CD14-positive monocyte (primary cell): ENCODE measurements at places on chromosomes 1 and 21.

DNA sequence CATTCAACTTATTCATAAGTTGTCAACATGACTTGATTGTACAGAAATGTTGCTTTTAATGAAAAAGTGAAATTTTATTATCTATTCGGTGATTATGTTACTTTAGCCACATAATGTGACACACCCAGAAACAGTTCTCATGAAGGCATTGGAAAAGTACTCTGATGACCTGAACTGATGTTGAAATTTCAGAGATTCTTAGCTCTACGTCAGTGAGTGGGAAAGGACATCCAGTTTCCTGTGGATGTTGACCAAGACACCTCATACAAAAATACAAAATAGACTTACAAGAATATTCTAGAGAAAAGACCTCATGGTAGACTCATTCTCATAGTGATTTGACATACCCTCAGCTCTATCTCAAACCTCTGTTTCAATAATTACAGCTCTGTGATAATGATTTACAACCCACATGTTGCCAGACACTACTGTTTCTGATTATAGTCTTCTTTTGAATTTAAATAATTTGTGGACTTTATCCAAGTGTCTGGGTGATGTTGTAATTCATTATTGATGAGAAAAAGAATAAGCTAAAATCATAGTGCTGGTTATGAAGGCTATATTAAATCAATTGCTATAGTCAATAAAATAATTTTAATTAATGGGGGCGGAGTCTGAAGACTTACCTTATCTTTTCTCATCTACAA is 37.3 kb downstream of the KCNK2 start:
- DNase-seq, result no peak

GRCh38 chr1:215044151-215044550 is 38.4 kb upstream of the KCNK2 start:
- no peak for DNase-seq

- DNase-seq, result no peak
Measured at GRCh38 chr21:43902441-43902840, 37.4 kb downstream of the AGPAT3 start.

GRCh38 chr1:116751146-116751545 is 3.1 kb upstream of the CD2 start:
- no peak for DNase-seq

DNA sequence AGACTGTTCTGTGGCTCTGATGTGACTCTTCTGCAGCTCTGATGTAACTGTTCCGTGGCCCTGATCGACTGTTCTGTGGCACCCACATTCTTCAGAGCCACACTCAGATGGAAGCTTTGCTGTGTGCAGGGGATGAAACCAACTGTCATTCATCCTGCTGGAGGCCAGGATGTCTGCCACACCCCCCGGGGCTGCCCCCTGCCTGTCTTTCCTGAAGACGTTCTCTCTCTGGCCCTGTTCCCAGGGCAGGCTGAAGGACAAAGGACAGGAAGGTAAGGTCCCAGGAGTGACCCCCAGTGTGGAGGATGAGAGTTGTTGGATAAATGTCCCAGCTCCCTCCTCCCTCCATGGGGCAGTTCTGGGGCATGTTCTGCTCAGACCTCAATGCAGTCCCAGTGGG is 29.4 kb upstream of the UMODL1 start:
- no peak for DNase-seq

DNA sequence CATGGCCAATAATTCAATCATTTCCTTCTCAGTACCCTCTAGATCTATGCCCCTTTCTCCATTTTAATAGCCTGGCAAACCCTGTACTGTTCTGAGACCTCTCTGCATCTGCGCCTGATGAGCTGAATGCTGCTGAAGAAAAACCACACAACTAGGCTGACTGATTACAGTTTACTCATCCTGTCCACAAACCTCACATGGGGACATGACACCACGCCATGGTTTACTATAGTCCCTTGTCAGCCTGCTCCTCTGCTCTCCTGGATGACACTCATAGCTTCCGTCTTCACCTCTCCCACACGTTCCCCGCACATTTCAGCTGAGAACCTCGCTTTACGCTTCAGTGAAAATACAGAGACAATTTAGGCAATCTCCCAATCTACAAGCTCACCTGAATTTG is 59.7 kb downstream of the DESI2 start:
- no peak for DNase-seq

- DNase-seq, result no peak
Measured at GRCh38 chr1:221101807-221102605, 222.8 kb downstream of the HLX start.

- no peak for DNase-seq
Measured at GRCh38 chr1:185960422-185961321, 226.5 kb downstream of the HMCN1 start.

DNA sequence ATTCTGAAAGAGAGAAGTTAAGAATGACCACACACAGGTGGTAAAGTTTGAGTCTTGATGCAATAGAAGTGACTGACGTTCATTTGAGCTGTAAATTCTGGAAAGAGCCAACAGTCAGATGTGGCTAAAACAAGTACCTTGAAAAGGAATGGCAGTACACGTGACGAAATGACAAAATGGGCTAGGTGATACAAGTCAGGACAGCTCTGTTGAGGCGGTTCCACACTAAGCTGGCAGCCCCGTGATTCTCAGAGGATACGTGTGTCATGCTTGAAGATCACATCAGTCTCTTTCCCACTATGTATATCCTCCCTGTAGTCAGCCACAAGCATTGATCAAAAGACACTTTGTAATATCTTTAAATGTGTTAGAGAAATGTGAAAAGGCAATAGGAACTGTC is 881.3 kb upstream of the ADGRL2 start:
- DNase-seq, result no peak

DNA sequence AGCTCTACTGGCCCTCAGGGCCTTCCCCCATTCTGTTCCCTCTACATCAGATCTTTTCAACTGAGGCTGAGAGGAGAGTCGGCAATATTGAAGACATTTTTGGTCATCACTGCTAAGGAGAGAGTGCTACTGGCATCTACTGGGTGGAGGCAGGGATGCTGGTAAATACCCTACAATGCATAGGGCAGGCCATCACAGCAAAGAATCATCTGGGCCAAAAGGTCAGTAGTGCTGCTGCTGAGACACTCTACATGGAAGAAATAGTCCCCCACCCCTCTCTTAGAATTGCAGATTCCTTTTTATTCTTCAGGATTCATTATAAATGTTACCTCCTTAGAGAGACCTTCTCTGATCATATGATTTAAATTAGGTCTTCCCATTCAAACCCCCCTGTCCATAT is 94.3 kb downstream of the JAK1 start:
- DNase-seq, result no peak

GRCh38 chr1:97007840-97008604 is 286.4 kb downstream of the PTBP2 start:
- DNase-seq, result no peak

DNA sequence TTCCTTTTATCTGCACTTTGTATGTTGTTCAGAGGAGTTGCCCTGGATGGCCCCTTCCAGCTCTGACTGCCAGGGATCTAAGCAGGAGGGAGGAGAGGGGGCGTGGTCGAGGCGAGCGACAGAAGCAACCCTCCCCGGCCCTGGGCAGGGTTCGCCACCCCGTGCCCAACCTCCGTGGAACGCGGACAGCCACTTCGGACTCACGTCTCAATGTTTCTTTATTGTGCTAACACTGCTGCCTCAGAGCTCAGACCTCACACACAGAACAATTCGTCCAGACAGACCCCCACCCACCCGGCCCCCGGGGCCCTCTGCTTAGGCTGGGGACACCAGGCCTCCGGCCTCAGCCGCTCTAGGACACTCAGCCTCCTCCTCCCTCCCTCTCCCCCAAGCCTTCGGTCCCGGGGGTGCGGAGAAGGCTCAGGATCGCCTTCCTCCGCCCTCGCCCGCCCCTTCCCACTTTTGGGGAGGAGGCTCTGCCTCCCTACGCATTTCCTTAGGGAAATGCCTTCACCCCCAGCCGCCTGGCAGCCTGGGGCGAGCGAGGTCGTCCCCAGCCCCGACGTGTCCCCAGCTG is 8.3 kb downstream of the VSIG8 start:
- DNase-seq, result no peak

DNA sequence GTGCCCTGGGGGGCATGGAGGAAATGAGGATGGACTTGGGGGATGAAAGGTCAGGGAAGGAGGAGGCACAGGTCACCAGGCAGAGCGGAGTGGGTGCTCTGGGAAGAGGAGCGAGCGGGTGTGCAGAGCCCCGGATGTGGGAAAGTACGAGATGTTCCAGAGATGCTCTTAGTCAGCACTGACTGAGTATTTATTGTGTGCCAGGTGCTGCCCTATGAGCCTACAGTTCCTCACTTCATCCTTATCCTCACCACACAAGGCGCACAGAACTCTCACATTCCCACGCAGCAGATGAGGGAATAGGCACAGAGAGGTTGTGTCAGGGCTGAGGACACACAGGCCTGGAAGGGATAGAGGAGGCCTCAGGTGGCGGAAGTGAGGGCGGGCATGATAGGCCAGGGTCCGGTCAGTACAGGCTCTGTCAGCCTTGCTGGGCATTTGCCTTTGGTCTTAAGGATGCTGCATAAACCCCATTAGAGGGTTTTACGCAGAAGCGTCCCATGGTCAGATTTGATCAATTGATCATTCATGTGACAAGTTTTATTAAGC is 77.3 kb downstream of the ARHGEF10L start:
- no peak for DNase-seq

GRCh38 chr1:14372526-14372925 is 226.0 kb upstream of the KAZN start:
- no peak for DNase-seq

DNA sequence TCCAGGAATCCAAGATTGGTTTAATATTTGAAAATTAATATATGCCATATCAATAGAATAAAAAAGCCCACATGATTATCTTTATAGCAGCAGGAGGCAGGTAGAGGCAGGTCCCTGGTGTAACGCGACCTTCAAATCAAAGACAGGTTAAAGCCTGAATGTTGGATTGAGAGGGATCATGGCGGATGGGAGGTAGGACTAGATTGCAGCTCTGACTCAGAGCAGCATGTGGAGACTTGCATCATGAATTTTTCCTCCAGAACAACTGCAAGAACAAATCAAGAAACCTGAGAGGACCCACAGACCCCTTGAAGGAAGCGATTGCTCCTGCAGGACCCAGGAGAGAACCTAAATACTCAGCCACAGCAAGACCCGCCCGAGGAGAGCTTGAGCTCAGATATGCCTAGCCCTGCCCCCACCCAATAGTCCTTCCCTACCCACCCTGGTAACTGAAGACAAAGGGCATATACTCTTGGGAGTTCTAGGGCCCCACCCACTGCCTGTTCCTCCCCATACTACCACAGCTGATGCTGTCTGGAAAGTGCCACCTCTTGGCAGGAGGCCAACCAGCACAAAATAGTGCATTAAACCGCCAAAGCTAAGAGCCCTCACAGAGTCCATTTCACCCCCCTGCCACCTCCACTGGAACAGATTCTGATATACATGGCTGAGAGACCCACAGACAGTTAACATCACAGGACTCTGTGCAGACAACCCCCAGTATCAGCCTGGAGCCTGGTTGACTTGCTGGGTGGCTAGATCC is 19.5 kb downstream of the S100B start:
- no peak for DNase-seq

DNA sequence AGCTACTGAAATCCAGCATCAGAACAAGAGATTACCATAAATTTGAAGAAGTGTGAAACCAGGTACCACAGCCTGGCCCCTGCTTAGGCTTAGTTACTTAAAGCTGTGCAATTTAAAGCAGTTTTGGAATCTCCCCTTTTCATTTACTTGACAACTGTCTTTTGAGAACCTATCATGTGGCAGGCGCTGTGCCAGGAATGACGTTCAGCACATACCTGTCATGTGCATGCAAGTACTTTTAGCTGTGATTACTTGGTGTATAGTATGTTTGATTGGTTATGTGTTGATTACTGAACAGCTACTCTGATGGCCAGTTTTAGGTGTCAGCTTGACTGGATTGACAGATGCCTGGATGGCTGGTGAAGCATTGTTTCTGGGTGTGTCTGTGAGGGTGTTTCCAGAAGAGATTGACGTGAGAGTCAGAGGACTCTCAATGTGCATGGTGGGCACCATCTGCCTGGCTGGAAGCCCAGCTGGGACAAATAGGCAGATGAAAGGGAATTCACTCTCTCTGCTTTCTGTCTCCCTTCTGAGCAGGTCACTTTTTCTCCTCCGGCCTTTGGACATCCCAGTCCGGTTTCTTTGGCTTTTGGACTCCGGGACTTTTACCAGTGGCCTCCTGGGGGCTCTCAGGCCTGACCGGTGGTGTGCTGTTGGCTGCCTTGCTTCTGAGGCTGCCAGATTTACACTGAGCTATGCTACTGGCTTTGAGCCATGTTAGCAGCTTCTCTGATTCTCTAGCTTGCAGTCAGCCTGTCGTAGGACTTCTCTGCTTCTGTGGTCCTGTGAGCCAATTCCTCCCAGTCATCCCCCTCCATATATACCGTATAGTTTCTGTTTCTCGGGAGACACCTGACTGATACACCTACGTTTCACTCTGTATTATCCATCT is 178.0 kb downstream of the RYR2 start:
- DNase-seq, result no peak

GRCh38 chr1:183702087-183702812 is 49.1 kb upstream of the APOBEC4 start:
- DNase-seq, result no peak

GRCh38 chr1:245590726-245591125 is 435.9 kb downstream of the KIF26B start:
- no peak for DNase-seq
